MCF 10A (cell line): ENCODE measurements at places on chromosomes 6 and 20.
A peak's percentile ranks its signal among the peaks of the same experiment; 100 is the strongest.

- DNase-seq, result no peak
Measured at GRCh38 chr20:57985278-57985677, 243.2 kb downstream of the ANKRD60 start.

- DNase-seq, result peak; percentile 74
Measured at GRCh38 chr6:106098383-106099234, 12.5 kb downstream of the PRDM1 start.

GRCh38 chr20:38723017-38723847 is 1.1 kb upstream of the SLC32A1 start:
- DNase-seq, result no peak

DNA sequence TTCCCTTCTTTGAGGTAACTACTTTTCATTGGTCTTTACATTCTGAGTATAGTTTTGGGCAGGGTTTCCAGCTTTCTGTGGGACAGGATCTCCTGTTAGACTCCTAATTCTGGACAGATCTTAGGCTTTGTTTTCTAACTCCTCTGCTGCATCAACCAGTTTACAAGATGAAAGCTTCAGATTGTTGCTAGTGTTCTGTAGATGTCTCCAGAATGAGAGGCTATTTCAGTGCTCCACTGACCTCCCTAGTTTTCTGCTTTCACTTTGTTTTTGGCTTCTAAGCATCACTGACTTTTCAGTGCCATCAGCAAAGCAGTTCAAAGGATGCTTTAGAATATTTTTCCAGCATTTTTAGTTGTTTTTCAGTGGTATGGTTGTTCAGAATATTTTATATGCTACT is 101.4 kb downstream of the LIN28B start:
- no peak for DNase-seq

DNA sequence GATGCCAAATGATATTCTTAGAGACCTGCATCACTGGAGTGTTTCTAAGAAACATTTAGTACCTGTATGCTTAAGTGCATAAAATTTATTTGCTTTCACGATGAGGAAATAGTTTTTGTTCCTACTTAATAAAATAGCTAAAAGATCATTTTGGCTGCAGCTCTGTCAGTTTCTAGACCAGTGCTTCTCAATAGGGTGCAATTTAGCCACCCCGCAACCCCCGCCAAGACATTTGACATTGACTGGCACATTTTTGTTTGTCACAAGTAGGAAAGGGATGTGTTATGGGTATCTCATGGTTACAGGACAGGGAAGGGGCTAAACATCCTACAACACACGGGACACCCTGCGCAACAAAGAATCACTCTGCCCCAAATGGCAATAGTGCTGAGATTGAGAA is 335.7 kb upstream of the HSF2 start:
- DNase-seq, result no peak

- no peak for DNase-seq
Measured at GRCh38 chr6:29776684-29777083, 50.9 kb upstream of the HLA-G start.

GRCh38 chr6:4806337-4806725 is 30.1 kb downstream of the CDYL start:
- DNase-seq, result no peak

DNA sequence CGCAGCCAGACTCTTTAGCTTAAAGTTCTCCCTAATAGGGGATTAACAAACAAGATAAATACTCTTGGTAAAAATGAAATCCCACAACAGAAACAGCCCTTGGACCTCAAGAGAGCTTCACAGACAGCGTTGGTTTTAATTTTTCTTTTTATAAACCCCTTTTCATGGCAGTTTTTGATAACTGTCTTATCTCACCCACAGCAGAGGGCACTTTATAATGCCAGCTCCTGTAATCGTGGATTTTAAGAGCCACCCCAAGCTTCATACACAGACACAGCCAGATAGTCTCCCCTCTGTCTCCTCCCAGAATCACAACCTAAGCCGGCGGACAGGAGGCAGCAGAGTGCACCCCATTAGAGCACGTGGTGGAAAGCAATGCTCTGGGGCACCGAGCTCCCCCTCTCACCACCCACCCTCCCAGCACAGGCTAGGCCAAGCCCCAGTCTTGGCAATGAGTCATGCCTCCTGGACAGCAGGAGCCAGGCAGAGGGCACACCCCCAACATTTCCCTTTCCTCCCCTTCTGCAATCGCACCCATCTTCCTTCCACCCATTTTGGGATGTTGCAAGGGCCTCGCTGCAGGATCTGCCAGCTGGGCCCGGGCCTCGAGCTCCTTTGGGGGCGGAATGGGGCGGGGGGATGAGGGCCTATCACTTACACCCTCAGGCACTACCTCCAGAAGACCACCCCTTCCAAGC is 2.4 kb downstream of the JAG1 start:
- peak; percentile 98 for DNase-seq

GRCh38 chr6:100952006-100952405 is 70.9 kb upstream of the ASCC3 start:
- DNase-seq, result no peak

GRCh38 chr20:49677777-49678758 is 35.6 kb downstream of the B4GALT5 start:
- DNase-seq, result no peak

DNA sequence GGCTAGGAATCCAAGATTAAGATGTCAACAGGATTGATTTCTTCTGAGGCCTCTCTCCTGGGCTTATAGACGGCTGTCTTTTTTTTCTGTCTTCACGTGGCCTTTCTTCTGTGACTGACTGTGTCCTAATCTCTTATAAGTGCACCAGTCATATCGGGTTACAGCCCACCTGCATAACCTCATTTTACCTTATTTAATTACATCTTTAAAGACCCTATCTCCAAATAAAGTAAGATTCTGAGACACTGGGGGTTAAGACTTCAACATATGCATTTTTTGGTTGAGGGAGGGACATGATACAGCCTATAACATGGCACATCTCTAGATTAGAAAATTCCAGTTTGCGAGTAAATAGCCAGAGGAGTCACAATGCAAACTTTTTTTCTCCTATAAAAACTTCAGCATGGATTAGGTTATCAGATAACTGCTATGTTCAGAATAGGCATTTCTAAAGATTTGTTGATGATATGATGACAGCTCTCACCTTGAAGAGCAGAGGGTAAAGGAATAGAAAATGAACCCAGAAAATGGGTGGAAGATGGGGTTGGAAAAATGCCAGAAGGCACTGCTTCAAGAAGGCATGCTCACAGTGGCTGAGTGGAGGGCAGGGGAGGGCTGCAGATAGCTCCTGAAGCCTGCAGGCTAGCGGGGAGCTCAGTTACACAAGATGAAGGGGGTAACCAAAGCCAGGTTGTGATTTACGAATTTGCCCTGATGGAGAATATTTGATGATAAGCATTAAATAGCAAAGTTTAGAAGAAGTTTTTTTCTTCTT is 8.7 kb upstream of the PDE7B start:
- no peak for DNase-seq

DNA sequence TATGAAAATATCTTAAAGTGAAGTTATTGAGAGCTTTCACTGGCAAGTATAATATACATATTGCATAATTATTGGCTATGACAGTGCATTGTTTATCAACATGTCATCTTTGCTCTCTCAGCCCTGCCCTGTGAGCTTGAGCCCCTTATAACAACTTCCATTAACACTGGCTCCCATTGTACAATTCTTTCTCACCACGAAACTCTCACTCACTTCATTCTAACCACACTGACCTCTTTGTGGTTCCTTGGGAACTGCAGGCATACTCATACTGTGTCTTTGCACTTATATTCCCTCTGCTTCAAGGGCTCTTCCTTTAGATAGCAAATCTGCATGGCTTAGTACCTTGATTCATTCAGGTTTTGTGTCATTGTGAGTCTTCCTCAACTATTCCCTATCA is 411.8 kb downstream of the CDKAL1 start:
- DNase-seq, result peak; percentile 4

DNA sequence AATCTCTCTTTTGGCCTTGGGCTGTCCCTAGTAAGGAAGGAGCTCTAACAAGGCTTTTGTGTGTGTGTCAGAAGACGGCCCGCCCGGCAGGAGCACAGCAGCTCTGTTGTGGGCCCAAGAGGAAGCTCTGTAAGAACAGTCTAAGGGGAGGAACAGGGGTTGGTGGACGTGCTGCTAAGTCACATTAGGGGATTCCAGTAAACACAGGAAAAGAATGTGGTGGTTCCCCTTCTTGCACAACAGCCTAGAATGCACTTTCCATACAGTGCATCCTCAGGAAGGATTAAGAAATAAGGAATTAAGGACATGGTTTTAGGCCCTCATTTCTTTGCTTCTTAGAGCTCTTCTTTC is 114.5 kb downstream of the RNF144B start:
- DNase-seq, result peak; percentile 71

DNA sequence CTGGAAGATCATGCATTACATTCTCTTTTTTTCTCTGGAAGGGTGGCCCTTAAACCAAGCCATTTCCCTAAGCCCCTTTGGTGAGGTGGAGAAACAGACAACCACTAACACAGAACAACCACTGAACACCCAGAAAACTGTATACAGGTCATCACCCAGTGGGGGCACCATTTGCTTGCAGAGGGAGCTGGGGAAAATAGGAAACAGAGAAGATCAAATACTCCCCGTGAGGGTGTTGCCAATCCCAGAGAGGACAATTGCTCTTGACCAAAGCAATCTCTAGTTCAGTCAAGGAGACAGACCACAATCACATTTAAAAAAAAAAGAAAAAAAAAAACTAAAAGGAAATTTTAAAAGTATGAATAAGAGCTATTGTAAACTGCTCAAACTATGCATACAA is 865 bp upstream of the DAAM2 start:
- DNase-seq, result peak; percentile 9

GRCh38 chr6:128516514-128516898 is 3.9 kb downstream of the PTPRK start:
- peak; percentile 55 for DNase-seq

DNA sequence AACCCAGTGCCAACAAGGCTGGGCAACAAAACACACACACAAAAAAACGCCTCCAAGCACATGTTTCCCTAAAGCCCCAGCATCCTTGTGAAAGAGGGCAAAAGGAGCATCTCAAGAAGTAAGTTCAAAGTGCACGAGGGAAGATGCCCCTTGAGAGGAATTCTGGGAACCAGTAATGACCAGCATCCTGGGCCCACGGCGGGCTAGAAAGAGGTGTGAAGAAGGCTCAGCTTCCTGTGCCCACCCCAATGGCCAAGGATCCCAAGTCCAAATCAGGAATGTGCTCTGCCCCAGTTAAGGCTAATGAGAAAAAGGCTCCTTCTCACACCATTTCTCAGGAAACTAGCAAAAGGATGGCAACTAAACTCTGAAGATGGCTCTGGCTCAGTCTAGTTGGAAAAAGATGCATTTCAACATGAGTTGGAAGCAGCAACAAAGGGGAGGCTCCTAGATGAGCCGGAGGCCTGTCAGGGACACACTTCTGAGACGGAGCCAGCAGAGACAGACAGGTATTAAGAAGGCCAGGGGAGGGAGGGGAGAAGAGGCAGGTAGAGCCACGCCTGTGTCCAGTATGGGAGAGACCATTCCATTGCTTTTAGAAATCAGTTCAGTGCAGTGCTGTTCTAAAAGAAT is 3.2 kb downstream of the RIMS4 start:
- DNase-seq, result no peak

DNA sequence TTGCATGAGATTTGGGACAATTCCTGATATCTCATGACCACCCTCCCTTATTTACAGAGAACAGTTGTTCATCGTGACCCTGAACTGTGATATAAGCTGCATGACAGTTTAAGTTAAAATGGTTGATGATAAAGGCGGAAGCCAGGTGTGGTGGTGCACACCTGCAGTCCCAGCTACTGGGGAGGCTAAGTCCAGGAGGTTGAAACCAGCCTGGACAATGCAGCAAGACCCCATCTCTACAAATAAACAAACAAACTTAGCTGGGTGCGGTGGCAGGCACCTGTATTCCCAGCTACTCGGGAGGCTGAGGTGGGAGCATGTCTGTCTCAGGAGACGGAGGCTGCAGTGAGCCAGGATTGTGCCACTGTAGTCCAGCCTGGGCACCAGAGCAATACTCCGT is 24.1 kb downstream of the COL20A1 start:
- no peak for DNase-seq

DNA sequence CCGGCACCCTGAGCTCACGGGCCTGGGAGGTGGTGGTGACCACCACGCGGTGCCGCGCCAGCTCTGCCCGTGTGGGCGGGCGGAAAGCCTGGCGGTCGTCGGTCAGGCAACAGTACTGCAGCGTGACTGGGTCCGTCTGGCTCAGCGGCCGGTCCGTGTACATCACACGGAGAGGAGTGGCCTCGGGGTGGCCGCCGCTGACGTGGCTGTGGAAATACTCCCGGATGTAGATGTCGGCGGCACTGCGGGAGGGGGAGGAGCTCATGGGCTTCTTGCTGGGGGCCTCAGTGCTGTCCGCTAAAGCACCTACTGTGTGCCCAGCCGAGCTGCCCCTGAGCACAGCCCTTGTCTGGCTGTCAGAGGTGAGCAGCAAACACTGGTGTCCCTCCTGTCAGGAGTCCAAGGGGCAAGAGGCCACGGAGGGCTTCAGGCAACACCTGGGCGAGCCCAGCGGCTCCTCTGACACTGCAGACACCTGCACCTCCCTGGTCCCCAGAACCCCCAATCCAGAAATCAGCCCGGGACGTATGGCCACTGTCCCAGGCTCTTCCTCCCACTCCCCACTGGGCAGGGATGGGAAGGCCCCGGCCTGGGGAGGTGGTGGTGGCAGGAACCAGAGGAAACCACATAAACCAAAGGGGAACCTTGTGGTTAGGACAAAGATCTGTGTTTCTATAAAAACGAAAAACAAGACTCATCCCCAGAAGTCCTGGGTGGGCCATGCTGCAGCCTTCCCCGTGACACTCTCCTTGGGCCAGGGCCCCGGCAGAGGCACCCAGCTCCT is 6.5 kb downstream of the HELZ2 start:
- no peak for DNase-seq

GRCh38 chr6:88483424-88483823 is 317.3 kb upstream of the CNR1 start:
- DNase-seq, result no peak

- no peak for DNase-seq
Measured at GRCh38 chr20:41387444-41387851, 20.8 kb upstream of the EMILIN3 start.

GRCh38 chr6:108625581-108625980 is 64.9 kb downstream of the FOXO3 start:
- DNase-seq, result no peak

- DNase-seq, result no peak
Measured at GRCh38 chr6:7060769-7061516, 46.8 kb upstream of the RREB1 start.

DNA sequence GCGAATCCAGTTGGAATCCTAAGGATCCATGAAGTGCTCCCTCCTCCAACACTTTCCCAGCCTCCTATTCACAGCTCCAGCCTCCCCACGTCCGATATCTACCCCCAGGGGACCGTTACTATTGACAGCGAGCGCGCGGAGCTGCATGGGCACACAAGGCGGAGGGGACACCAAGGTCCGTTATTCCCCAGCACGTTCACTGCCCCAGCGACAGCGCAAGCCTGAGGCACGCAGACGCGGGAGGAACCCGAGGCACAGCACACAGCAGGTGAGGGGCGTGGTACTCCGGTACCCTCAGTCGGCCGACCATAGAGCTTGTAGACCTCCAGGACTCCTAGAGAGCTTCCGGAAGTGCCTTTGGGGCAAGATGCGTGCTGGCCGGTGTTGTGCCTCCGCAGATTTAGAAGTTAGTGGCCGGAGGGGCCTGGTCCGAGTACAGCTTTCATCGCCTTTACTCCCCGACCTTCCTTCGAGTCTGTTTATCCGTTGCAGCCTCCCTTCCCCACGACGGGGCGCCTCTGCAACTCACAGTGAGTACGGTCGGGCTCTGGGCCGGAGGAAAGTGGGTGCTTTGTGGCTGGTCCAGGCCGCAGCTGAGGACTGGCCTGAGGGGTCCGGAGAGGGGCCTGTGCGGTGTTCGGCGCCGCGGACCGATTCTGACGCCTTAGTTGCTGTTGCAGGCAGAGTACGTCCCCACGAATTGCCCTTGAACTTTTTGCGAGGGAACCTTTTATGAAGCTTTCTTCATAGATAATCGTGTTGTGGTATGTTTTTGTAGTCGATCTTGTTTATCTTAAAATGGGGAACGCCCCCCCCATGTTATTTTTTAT is at the start of gene ZKSCAN8:
ZKSCAN8 (plus strand) TSS at position 384 of the 830 bp plus-strand sequence. CDS start 6,525 bp downstream, outside the sequence.
- peak; percentile 90 for DNase-seq
